ENCODE measurements at places on chromosomes 3 and 15. TPM values are rescaled to one million over a fixed set of nuclear protein-coding genes. Genes with fewer than 3 reads are reported as not detected.

Gene CHST2
- total RNA-seq = 12.9 TPM

- DNase-seq = no peak
- peaks cover 12% of the 10 kb centered on the region for H3K4me1 ChIP-seq
- peaks cover 1% of the 10 kb centered on the region for H3K27me3 ChIP-seq
- no peak overlapping the region for H3K4me3 ChIP-seq
Measured at GRCh38 chr3:73056014-73056844, 5.2 kb upstream of the EBLN2 start.

- no peak overlapping the region for H3K27ac ChIP-seq
- H3K27me3 ChIP-seq = peaks cover 3% of the 10 kb centered on the region
- peaks cover 12% of the 10 kb centered on the region for H3K4me1 ChIP-seq
- no peak overlapping the region for H3K4me3 ChIP-seq
- H3K36me3 ChIP-seq = peaks cover 46% of the 10 kb centered on the region
- no peak for DNase-seq
Measured at GRCh38 chr3:184140436-184140835, 5.3 kb downstream of the EIF2B5 start.

Gene MASP1
- total RNA-seq = 0.56 TPM

DNA sequence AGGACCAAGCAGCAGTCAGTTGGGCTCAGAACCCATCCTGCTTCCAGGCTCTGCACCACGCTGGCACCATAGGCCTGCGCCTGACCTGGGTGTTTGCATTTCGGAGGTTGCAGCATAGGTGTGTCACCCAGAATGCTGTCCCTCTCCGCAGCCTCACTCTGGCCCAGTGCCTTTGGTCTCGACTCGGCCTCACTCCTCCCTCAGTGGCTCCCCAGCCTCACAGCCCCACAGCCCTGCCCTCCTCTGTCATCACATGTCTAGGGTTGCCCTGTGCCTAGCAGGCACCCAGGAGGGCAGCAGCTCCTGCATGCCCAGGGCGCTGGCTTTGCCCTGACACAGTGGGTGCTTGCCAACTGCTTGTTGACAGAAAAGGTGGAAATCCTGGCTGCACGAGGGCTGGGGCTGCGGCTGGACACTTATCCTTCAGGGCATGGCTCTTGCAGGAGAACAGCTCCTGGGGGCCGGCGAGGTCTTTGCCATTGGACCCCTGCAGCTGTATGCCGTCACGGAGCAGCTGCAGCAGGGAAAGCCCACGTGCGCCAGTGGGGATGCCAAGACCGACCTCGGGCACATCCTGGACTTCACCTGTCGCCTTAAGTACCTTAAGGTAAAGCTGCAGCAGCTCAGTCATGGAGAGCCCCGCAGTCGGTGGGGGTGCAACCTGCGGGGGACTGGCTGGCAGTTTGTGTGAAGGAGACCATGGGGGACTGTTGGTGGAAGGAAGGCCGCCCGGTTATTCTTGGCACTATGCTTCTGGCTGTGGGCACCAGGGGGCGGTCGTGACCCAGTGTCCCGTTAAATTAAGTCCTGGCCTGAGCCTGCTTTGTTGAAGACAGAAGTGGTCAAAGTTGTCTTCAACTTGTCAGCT is 16.2 kb downstream of the NISCH start:
- H3K27me3 ChIP-seq = peaks cover 8% of the 10 kb centered on the region
- peaks cover 26% of the 10 kb centered on the region for H3K4me1 ChIP-seq
- peak; percentile 66 for DNase-seq
- H3K36me3 ChIP-seq = peaks cover 41% of the 10 kb centered on the region
- H3K27ac ChIP-seq = no peak overlapping the region
- no peak overlapping the region for H3K4me3 ChIP-seq

DNA sequence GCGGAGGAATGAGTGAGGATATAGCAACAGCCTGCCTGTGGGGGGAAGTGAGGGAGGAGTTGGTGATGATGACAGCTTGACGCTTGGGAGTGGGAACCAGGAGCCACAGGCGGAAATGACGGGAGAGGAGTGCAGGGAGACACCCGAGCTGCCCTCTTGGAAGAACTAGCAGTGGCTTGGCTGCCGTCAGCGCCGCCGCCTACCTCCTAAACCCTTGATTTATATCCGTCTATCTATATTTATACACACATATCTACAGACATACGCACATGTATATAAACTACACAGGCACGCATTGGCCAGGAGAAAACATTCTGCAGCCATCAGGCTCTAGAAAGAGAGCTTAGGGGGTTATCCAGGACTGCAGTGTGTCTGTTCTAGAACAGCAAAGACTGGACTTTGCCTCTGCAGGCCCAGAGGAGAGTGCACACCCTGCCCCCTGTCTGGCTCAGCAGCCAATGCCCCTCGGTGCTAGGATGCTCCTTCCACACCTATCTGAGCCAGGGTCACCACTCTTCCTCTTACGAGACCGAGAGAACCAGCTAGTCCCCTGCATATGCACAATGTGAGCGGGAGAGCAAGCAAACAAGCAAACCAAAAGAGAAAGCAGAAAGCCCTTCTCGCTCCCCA is 45.3 kb upstream of the MAGEF1 start:
- no peak for DNase-seq
- H3K27ac ChIP-seq = no peak overlapping the region
- peaks cover 8% of the 10 kb centered on the region for H3K4me1 ChIP-seq
- peaks cover 12% of the 10 kb centered on the region for H3K27me3 ChIP-seq

DNA sequence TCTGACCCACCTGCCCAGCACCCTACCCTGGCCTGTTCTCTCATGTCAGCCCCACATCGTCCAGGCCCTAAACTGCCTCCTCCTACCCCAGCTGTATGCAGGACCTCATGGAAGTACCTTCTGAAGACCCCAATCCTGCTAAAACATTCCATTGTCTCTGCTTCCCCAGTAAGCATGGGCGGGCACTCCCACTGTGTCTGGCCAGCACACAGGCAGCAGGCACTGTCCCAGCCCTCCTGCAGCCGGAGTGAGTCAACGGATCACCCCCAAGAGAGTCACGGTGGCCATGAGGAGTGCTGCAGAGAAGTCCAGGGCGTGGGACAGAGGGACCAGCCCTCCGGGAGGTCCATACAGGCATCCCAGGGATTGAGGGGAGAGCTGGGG is 36.4 kb upstream of the SLCO2A1 start:
- peaks cover 22% of the 10 kb centered on the region for H3K27me3 ChIP-seq
- no peak overlapping the region for H3K4me3 ChIP-seq
- peaks cover 5% of the 10 kb centered on the region for H3K36me3 ChIP-seq
- DNase-seq = no peak
- no peak overlapping the region for H3K27ac ChIP-seq

DNA sequence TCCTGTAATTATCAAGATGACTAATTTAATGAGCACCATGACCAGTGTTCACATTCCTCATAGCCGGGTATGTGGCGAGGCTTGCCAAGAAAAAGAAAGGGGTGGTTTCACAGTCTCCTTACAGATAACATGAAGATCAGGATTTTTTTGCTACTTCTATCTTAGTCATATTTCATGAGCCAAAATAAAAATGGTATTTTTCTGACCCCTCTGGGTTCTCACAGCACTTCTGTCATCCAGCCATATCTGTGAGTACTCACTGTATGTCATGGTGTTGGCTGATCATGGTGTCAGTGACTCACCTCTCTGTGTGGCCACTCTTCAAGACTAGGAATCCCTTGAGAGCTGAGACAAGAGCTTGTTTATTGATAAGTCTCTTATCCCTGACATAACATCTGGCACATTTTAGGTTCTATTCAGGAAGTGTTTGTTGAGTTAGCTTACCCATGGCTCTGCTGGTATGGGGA is 130.5 kb upstream of the LMCD1 start:
- no peaks in the 10 kb centered on the region for H3K36me3 ChIP-seq
- no peak overlapping the region for H3K27ac ChIP-seq
- no peaks in the 10 kb centered on the region for H3K27me3 ChIP-seq
- no peak for DNase-seq
- no peaks in the 10 kb centered on the region for H3K4me1 ChIP-seq

Gene FOXB1
- total RNA-seq = 6.7 TPM

- no peaks in the 10 kb centered on the region for H3K27me3 ChIP-seq
- no peaks in the 10 kb centered on the region for H3K36me3 ChIP-seq
- no peak overlapping the region for H3K4me3 ChIP-seq
- DNase-seq = no peak
- no peak overlapping the region for H3K27ac ChIP-seq
- H3K4me1 ChIP-seq = peaks cover 3% of the 10 kb centered on the region
Measured at GRCh38 chr3:61155701-61156292, 95.5 kb downstream of the FHIT start.

DNA sequence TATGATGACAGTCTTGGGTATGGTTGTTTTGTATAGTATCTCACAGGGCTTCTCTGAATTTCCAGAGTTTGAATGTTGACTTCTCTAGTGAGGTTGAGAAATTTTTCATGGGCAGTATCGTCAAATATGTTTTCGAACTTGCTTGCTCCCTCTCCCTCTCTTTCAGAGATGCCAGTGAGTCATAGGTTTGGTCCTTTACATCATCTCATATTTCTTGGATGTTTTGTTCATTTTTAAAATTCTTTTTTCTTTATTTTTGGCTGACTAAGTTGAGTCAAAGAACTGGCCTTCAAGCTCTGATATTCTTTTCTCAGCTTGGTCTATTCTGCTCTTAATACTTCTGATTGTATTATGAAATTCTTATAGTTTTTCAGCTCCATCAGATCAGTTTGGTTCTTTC is 282.3 kb upstream of the NECTIN3 start:
- DNase-seq = no peak
- no peaks in the 10 kb centered on the region for H3K4me1 ChIP-seq
- no peaks in the 10 kb centered on the region for H3K36me3 ChIP-seq
- H3K4me3 ChIP-seq = no peak overlapping the region

DNA sequence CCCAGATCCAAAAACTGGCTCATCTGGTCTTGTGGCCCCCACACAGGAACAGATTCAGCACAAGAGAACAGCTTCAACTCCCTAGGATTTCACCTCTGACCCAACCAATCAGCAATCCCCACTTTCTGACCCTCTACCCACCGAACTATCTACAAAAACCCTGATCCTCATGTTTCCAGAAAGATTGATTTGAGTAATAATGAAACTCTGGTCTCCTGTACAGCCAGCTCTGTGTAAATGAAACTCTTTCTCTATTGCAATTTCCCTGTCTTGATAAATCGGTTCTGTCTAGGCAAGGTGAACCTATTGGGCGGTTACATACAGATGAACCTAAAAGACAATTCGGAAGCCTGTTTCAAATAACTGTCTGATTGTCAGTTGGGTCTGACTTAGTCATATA is 847.6 kb upstream of the ALCAM start:
- no peak overlapping the region for H3K27ac ChIP-seq
- H3K27me3 ChIP-seq = peaks cover 2% of the 10 kb centered on the region
- DNase-seq = no peak
- no peak overlapping the region for H3K4me3 ChIP-seq
- peaks cover 7% of the 10 kb centered on the region for H3K4me1 ChIP-seq

DNA sequence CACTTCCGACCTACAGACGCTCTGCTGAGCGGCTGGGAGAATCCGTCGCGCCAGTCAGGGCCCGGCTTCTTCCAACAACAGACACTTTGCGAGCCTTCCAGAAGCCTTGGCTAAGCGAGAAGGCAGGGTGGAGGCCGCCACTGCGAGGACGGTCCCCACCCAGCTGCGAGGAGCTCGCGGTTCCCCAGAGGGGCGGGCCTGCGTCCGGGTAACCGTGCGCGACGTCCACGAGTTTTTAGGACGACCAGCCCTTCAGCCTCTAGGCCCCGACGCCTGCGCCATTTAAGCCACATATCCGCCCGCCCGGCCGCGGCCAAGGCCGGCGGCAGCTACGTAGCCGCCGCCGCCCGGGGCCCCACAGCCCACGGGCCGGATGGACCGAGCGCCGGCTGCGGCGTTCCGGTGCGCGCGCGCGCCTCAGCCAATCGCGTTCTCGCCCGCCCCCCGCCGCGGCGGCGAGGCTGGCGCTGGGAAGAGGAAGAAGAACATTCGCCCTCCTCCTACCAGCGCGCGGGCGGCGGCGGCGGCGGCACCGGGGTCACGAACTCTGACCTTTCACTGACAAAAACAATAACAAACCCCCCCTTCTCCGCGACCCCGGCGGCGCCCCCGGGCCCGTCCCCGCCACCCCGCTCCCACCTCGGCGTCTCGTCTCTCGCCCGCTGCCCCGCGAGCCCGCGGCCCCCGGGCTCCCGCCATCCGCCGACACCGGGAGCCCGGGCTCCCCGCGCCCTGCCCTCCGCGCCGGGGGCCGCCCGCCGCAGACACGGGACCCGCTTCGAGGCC is at the start of gene NR2C2:
Gene NR2C2 (plus strand): TSS at position 484 of the 786 bp plus-strand sequence. CDS start 56,332 bp downstream, outside the sequence.
- H3K27me3 ChIP-seq = peaks cover 14% of the 10 kb centered on the region
- peak; percentile 86 for DNase-seq
- H3K4me3 ChIP-seq = peak within 1 kb of the TSS; percentile 95
- peaks cover 17% of the 10 kb centered on the region for H3K36me3 ChIP-seq

DNA sequence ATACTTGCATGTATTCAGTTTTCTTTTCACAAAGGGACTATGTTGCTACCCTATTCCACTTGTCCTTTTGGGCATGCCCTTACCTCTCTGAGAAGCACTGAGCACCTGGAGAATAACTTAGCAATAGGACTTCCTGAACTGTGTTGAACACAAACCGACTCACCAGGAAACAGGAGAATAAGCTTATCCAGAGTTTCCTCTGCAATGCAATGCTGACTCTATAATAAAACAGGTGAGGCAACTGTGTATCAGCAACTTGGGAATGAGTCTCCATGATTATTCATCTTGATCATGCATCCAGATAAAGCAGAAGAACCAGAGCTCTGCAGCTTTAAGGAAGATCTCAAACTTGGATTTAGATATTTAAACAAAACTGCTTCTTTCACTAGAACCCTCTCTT is 806.5 kb downstream of the IGSF11 start:
- no peaks in the 10 kb centered on the region for H3K4me1 ChIP-seq
- H3K4me3 ChIP-seq = no peak overlapping the region
- no peak overlapping the region for H3K27ac ChIP-seq
- no peak for DNase-seq
